ENCODE measurements at places on chromosomes 6 and 20.

- DNase-seq = no peak
Measured at GRCh38 chr6:99563056-99563723, 5.3 kb downstream of the CCNC start.

DNA sequence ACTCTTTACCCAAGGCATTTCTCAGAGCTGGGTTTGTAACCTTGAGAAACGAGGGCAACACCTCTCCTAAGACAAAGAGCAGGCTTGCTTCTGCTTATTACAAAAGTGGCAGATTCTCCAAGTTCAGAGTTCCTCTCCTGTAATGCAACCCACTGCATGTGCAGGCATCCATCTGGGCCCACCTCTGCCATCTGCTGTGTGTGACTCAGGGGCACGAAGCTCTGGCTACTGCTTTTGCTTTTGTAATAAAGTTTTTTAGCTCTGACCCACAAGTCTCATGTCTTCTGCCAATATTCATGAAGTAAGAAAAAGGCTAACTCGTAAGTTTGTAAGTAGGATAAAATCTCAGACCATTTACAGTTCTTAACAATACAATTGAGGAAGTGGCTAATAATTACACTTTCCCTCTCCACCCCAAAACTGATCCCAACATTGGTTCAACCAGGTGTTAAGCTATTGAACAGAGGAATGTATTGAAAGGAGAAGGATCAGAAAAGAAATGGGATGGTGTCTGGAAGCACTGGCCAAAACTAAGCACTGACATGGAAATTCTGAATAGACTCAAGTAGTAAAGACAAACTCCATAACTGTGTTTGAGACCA, 51.7 kb upstream of the SMLR1 start:
- DNase-seq = no peak

DNA sequence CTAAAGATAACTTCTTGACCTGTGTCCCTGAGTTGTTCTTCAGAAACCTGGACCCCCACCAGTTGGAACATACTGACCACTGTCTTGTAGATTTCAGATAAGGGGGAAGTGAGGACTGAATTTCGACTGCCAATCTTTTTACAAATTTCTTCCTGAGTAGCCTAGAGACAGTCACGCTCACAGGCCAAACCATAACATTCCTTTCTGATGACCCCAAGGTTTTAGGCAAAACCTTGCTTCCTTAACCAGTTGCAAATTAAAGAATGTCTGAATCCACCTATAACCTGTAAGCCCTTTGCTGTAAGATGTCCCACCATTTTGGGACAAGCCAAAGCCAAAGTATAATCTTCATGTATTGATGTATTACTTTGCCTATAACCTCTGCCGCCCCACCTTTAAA, 306.9 kb downstream of the LRFN2 start:
- no peak for DNase-seq

GRCh38 chr20:15561070-15561569, 1012.1 kb downstream of the KIF16B start:
- DNase-seq = no peak

DNA sequence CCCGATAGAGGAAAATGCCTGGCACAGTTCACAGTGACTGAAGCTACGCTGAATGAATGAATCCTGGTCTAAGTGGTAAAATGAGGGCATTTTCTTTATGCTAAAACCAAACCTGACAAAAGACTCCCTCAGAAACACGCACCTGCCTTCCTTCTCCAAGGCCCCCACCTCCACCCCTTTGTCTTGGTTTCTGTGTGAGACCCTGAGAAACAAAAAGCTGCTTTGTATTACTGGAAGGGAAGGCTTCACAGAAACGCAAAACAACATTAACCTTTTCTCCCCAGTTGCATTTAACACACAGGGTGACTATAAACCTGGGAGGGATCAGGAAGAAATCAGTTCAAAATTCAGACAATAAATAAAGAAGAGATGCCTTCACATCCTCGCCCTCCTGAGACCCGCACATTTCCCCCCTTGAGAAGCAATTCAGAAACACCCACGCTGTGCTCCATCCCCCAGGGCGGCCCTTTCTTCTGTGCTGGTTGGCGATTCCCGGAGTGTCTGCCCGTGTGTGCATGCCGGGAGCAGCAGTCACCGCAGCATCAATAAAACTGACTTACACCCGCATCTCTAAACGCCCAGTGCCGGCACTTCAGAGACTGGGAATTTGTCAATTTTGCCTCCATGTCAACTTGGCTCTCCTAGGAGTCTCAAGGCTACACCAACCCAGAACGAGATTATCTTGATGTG, 67.2 kb upstream of the TRAF3IP2 start:
- DNase-seq = no peak

DNA sequence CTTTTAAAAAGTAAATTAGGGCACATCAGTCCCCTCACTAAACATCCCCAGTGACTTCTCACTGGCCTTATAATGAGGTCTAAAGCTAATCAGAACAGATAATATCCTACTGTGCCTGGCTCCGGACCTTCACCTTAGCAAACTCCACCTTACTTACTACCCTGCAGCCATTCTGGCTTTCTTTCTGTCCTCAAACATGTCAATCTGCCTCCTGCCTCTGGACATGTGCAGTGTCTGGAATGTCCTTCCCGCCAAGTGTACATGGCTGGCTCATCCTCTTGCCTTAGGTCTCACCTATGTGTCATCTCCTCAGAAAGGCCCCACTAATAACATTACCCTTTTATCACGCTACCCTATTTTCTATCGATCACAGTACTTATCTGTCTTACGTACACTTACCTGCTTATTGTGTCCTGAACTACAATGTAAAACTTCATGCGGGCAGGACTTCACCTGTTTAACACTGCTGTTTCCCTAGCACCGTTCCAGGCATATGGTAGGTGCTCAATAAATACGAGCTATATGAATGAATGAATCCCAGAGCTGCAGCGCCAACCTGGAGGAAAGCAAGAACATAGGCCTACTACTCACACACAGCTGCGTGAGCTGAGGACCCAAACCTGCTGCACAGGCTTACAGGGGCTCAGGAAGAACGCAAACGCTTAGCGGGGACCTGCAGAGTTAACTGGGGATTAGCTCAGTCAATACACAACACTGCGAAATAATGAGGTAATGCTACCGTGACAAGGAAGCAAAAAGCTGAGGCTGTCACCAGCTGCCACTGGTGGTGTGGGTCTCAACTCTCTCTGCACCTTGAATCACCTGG, 991 bp downstream of the UQCC2 start:
- DNase-seq = no peak

- DNase-seq = no peak
Measured at GRCh38 chr6:136552054-136552453, 1.8 kb upstream of the MAP7 start.

GRCh38 chr6:15882915-15883314, 220.1 kb upstream of the DTNBP1 start:
- DNase-seq = no peak

- no peak for DNase-seq
Measured at GRCh38 chr20:37872161-37872560, 30.8 kb upstream of the VSTM2L start.

- DNase-seq = no peak
Measured at GRCh38 chr20:45950330-45950646, 15.8 kb downstream of the PCIF1 start.

DNA sequence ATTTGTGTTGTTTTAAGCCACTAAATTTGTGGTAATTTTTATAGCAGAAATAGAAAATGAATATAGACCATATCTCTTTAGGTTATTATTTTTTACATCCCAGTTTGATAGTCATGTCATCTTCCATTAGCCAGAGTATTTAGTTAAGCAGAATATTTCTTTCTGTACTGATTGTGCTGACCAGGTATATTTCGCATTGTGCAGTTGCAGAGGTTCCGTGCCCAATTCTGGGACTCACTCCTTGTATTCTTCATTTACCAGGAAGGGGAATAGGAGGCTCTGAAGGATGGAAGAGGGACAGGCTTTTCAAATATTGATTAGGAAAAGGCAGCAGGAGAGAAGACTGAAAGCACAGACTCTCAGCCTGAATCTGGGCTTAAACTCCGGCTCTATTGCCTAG, 217.8 kb downstream of the AKAP7 start:
- DNase-seq = no peak

DNA sequence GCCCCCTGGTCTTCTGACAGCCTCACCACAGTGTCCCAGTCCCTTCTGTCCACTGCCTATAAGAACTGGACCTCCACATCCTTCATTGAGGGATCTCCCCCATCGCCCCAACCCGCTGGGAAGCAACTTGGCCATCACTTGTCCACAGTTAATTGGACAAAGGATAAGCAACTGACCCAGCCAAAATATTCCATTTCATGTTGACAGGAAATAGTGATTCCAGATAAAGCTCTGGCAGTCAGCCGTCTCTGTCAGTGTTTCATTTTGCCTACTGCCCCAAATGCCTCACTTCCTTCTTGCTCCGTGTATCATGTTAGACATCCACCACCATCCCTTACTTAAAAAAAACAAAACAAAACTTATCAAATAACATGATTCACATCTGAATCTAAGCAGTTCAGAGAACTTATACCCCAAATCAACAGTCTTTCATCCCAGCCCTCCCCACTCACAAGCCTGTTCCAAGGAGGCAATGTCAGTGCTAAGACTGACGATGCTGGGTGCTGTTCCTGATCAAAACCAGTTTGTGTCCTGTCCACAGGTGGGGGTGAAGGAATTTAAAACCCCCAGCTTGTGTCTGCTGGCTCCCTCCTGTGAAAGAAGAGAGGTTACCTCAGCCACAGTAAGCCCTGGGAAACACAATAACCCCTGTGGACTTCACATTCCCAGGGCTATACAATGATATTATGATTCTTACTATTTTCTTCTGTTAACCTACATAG, 162.5 kb downstream of the WDR27 start:
- DNase-seq = no peak

DNA sequence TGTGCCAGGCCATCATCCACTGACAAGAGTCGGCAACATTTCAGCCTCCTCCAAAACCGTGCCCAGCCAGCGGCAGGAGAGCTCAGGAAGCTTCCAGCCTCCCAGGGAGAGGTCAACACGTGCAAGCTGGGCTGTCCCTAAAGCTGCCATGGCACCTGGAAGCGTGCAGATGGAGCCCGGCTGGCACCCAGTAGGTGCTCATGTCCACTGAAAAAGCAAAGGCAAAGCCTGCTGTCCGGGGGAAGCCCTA, 14.4 kb upstream of the TLDC2 start:
- DNase-seq = no peak

- DNase-seq = no peak
Measured at GRCh38 chr6:13814938-13815575, 700 bp upstream of the MCUR1 start.

- no peak for DNase-seq
Measured at GRCh38 chr6:147547369-147547902, 38.9 kb downstream of the SAMD5 start.

DNA sequence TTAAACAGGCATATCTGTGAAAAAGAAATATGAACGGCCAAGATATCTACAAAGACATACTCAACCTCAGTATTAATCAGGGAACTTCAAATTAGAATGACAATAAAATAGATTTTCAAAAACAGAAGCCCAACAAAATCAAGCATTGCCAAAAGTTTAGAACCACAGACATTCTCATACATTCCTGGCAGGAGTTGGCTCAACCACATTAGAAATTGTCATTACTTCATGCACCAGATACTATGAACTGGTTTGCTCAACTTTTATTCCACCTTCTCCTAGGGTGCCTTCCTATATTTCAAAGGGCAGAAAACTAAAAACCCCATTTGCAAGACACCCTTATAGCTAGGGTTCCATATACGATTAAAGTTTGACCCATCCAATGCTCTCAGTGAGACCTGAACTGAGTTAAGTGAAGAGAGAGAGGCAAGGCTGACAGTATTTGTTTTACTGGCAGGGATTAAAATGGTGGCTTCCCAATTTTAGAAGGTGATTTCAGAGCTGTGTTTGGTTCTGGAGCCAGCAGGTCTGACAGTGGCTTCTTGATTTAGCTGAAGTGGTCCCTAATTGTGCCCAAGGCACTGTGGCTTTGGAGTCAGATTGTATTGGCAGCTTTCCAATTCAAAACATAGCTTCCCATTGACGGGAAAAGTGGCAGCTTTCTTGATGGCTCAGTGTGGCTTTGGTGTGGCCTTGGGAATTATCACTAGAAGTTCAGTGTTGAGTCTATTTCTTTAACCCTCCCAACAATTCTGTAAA, 77.1 kb upstream of the CDYL start:
- DNase-seq = peak; percentile 93

GRCh38 chr6:22367346-22367745, 70.5 kb upstream of the PRL start:
- DNase-seq = no peak

GRCh38 chr20:23614163-23614562, 8.4 kb upstream of the CST9 start:
- DNase-seq = no peak

DNA sequence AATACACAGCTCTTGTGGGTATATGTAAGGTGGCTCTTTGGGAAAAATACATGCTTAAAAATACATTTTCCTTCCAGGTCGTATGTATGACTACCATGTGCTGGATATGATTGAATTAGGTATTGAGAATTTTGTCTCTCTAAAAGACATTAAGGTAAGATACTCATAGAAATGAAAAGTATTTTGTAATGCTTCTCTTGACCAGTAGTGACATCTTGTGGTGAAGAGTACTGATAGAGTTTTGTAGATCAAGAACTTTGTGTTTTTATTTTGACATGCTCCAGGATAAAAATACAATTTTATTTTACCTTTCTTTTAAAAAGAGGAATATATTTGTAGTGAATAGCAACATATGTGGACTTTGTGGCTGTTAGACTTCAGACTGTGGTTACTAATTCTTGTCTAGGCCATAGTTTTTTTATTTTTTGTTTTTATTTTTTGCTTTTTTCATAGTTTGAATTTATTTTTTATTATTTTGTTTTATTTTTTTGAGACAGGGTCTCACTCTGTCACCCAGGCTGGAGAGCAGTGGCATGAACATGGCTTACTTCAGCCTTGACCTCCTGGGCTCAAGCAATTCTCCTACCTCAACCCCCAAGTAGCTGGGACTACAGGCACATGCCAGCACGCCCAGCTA, 17.9 kb downstream of the RPF2 start:
- DNase-seq = peak; percentile 7

- DNase-seq = no peak
Measured at GRCh38 chr6:56400273-56400672, 152.9 kb upstream of the COL21A1 start.

DNA sequence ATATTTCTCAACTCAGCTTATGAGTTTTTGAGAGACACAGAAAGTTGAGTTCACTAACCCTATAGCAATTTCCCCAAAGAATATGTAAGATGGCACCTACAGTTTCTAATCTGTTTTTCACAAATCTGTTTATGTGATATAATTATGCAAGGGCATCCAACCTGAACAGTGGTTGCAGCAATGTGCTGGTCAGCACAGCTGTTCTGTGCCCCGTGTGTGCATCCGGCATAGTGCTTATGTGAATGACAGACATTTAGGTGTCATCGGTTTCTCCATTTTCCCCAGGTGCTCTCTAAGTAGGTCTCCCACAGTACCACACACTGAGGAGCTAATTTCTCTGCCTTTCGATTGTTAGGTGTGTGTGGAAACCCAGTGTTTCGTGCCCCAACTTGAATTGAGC, 7.7 kb upstream of the BACH2 start:
- no peak for DNase-seq

- no peak for DNase-seq
Measured at GRCh38 chr20:25378884-25379733, 11.5 kb downstream of the ABHD12 start.

- DNase-seq = no peak
Measured at GRCh38 chr6:35402136-35402855, 49.8 kb upstream of the FANCE start.

Measured in NCI-H1105 (cell line).